ENCODE measurements at places on chromosomes 16 and 17. TPM values are rescaled to one million over a fixed set of nuclear protein-coding genes. Genes with fewer than 3 reads are reported as not detected.

TSNAXIP1 gene
- 0.13 TPM for total RNA-seq

KIF18B gene
- total RNA-seq, result not detected

NPIPA7 gene
- 1.3 TPM for total RNA-seq

CDK10 gene
- 280 TPM for total RNA-seq

GPR142 gene
- total RNA-seq, result not detected

NPTX1 gene
- total RNA-seq, result under 0.01 TPM

KRTAP2-3 gene
- total RNA-seq, result not detected

HOXB5 gene
- total RNA-seq, result not detected

EPX gene
- not detected for total RNA-seq
